Fibroblast of the aortic adventitia (primary cell): ENCODE measurements at places on chromosomes 3 and 15. TPM values are rescaled to one million over a fixed set of nuclear protein-coding genes. Genes with fewer than 3 reads are reported as not detected.

The PEX11A gene
- 8.7 and 13.0 TPM in 2 replicates for total RNA-seq

The KY gene
- 1.6 and 10.5 TPM in 2 replicates for total RNA-seq

The CFAP100 gene
- total RNA-seq: not detected in 2 replicates

The SERINC4 gene
- 0.18 TPM in 1 of 2 replicates, not detected in the other for total RNA-seq

The XCR1 gene
- total RNA-seq: not detected in 2 replicates

The TP63 gene
- 0.18 TPM in 1 of 2 replicates, not detected in the other for total RNA-seq

DNA sequence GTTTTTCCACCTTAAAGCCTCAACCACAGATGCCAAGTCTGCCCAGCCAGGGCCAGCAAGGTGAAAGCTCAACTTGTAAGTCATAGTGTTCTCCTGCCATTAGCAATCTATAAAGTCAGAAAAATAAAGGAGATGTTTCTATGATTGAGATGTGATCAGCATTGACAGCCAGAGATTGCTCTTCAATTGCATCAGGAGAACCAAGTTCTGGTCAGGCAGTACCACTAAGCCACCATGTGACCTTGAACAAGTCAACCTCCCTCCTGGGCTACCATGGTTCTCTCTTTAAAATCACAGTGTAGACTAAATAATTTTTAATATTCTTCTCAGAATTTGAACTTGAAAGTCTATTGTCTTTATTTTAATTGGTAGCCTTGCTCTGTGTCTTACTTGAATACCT is 220.3 kb upstream of the HES1 start:
- no peak for DNase-seq

DNA sequence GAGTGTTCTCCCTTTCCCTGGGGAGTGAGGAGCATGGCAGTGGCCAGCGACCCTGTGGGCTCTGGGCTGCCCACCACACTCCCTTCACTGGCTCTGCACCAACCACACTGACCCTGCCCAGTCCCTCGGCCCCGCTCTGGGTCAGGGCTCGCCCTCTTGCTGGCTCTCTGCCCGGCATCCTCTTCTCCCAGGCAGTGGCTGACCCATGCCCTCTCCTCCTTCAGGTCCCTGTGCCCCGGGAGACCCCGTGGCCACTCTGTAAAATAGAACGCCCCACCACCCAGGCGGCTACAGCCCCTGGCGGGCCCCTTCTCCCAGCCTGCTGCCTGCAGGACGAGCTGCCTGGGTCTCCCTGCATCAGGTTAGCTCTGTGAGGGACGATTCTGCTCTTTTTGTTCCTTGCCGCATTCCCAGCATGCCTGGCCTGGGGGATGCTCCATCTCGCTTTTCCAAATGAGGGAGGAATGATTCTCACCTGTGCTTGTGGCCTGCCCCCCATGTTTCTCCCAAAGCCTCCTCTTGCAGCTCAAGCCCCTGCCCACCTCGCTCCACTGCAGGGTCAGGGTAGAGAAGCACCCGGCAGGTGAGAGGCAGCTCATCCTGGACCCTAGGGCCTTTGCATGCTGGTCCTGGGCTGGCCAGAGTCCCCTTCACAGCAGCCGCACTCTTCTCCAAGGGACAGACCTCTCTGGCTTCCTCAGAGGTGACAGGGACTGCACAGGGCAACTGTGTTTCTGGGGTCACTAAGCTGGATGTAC is 14.5 kb upstream of the CFAP100 start:
- DNase-seq: no peak

GRCh38 chr3:2921903-2922302 is 188.3 kb downstream of the IL5RA start:
- DNase-seq: peak; percentile 39

DNA sequence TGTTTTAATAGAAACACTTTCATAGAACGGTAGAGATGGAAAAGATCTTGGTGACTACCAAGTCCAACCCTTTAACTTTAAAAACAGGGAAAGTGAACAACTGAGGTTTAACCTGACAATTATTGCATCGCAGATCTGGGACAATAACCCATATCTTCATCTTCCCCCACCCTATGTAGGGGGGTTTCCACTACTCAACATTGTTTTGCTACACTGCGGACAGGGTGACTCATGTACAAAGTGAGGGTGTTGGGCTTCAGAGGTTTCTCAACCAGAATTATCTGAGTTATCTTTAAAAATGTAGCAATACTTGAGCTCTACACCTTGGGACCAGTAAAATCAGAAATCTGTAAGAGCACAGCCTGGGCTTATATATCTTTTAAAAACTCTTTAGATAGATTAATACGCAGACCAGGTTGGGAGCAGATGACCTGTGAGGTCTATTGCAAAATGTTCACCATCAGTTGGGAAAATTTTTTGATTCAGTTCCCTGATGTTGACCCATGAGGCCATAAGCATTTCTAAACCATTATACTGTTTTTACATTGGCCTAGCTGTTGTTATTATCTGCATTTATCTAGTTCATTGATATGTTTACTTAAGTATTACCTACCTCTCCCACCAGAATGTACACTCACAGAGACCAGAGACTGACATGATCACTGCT is 103.6 kb upstream of the ICE2 start:
- peak; percentile 28 for DNase-seq

GRCh38 chr3:105747060-105747541 is 121.7 kb downstream of the CBLB start:
- DNase-seq: peak; percentile 88
